Muscle of arm (tissue), 14 donors: ENCODE measurements at places on chromosomes 2 and 18.

- DNase-seq: no peak
Measured at GRCh38 chr18:77191071-77191751, 58.4 kb upstream of the GALR1 start.

- peak; percentile 92 for DNase-seq
Measured at GRCh38 chr2:159614534-159615366, 1.6 kb downstream of the BAZ2B start.

GRCh38 chr2:191250400-191250799 is 5.2 kb downstream of the MYO1B start:
- DNase-seq: no peak

- DNase-seq: peak; percentile 15
Measured at GRCh38 chr2:117470311-117471095, 344.0 kb upstream of the DDX18 start.

DNA sequence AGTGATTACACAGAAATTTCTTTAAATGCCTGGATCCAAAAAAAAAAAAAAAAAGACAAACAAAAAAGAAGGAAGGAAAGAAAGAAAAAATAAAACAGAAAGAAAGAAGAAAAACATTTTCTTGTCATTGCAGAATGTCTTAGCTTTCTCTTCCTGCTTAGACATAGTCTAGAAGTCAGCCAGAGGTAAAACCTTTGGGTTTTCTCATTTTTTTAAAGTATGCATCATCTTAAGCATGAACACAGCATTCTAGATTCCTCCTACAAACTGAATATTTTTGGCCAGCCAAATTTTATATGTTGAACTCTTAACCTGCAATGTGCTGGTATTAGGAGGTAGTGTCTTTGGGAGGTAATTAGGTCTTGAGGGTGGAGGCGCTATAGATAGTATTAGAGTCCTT is 243.9 kb downstream of the TRIB2 start:
- no peak for DNase-seq

DNA sequence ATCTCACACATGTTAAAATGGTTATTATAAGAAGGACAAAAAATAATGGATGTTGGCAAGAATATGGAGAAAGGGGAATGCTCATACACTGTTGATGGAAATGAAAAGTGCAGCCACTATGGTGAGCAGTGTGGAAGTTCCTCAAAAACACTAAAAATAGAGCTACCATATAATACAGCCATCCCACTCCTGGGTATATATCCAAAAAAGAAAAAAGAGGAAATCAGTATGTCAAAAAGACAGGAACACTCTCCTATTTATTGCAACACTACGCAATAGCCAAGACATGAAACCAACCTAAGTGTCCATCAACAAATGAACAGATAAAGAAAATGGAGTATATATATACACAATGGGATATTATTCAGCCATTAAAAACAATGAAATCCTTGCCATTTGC is 642.6 kb downstream of the RNF144A start:
- DNase-seq: no peak

- DNase-seq: no peak
Measured at GRCh38 chr2:218020281-218020680, 17.5 kb upstream of the TNS1 start.

DNA sequence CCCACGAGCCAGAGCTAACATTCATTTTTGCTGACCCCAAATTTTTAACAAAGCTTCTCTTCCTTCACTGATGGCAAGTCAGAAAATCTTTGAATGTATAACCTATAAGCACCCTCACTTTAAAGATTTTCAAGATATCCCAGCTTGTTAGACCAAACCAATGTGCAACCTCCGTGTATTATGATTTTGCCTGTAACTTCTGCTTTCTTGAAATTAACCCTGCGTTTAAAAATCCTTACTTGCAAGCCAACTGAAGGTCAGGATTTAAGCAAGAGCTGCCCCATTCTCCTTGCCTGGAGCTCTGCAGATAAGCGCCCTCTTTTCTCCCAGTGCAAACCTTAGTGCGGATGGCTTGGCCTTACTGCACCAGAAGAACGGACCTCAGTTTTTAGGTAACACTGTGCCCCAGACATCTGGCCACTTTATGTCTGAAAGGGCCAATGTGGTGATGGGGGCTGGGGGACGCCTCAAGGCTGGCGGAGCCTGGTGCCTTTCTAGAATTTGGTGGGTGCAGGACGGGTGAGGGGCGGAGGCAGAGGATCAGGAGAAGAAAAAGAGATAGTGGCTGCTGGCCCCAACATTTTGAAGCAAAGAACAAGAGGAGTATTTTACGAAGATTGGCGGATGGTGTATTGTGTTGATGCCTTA is 805 bp upstream of the TNFRSF11A start:
- DNase-seq: no peak

DNA sequence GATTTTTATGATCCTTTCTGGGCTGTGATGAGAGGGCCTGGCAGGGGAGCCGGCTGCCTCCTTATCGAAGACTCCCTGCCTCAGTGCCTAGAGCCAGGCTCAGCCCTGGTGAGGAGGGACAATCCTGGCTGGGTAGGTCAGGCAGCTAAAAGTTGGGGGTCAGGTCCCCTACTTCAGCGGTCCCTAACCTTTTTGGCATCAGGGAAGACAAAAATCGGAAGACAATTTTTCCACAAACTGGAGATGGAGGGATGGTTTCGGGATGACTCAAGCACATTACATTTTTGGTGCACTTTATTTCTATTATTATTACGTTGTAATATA is 53.1 kb downstream of the HS1BP3 start:
- DNase-seq: no peak

DNA sequence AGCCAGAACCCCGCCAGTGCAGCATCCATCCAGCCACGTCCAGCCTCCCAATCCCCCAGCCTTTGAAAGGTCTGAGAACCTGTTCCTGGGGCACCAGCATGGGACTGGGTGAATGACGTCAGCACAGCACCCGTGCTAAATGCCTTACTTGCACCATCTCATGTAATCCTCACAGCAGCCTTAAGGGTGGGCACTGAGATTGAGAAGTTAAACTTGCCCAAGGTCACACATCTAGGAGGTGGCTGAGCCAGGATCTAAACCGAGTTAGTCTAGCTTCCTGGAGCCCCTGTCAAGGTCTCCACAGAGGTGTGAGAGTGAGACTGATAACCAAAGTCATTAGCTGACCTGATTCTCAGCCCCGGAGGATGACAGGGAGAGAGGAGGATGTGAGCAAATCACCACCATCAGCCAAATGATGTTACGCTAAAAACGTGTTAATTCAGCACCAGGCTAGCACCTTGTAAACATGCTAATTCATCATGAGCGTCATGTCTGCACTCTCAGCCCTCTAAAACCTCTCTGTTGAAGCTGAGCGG is 4.6 kb downstream of the CD8A start:
- DNase-seq: no peak

GRCh38 chr2:174939046-174939445 is 66.1 kb downstream of the CHN1 start:
- DNase-seq: no peak

DNA sequence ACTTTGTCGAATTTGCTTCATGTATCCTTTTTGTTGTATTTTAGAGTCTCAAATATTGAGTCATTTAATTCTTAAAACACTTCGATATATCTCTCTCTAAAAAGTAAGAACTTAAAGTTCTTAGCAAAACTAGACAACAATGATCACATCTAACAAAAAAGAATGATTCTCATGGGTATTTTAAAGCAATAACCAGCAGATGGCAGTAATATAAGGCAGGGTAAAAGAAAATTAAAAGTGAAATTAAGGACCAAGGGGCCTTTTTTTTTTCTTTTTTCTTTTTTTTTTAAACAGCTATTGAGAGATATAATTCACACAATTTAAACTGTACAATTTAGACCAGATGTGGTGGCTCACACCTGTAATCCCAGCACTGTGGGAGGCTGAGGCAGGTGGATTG is 9.9 kb upstream of the AOX1 start:
- DNase-seq: no peak

DNA sequence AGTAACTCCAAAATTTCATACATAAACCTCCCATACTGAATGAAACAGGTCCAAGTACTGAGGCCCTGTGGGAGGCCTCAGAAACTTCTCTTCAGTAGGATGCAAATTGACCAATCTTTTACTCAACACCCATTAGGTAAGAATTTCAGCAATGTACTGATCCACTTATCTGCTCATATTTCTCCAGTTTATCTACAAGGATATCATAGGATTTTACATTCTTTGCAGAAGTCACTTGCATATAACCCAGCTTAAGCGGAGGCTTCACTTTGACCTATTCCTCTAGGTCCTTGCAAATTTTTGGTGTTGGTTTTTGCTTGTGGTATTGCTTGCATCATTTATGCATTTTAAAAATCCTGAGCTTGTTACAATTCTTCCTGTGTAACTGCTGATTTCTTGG is 28.8 kb upstream of the SLC3A1 start:
- no peak for DNase-seq

GRCh38 chr2:157480182-157480961 is 36.5 kb upstream of the CYTIP start:
- no peak for DNase-seq

- DNase-seq: no peak
Measured at GRCh38 chr2:216879727-216880508, 20.1 kb upstream of the TNP1 start.

DNA sequence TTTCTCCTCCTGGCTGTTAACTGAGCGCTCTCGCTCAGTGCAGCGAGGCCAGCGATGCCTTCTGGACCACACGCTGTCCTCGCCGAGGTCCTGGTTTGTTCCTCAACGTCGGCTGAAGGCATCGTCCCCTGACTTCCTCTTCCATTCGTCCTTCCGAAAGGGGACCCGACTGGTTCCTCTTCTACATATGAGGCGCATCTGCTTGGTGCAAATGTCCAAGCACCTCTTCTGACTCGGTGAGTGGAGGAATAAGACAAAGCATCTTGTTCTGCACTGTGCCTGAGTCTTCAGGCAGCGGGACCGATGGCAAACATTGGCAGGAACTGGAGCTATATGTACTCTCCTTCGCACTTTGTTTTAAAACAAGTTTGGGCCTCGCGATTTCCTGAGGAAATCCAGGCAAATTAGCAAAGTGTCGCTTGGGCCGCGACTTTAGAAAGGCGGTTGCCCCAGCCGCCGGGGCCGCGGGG is 621 bp upstream of the KCNS3 start:
- peak; percentile 19 for DNase-seq

DNA sequence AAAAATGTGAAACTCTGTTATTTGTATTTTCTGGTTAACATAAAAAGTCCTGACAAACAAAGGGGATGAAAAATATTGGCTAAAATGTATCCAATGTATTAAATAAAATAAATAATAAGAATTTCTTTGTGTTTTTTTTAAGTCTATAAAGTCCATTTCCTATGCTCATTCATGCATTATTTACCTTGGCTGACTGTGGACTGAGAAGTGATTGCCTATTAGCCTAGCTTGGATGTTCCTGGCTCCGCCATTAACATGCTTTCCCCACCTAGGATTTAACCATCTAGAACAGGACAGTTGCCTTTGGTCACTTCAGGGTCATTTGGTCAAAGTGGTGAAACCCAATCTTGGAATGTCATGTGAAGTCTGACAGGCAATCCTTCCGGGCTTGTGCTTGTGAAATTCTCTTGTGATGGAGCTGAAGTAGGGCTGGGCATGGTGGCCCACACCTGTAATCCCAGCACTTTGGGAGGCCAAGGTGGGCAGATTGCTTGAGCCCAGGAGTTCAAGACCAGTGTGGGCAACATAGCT is 60.4 kb upstream of the TANC1 start:
- no peak for DNase-seq

GRCh38 chr2:192952245-192952644 is 757.5 kb upstream of the TMEFF2 start:
- no peak for DNase-seq

DNA sequence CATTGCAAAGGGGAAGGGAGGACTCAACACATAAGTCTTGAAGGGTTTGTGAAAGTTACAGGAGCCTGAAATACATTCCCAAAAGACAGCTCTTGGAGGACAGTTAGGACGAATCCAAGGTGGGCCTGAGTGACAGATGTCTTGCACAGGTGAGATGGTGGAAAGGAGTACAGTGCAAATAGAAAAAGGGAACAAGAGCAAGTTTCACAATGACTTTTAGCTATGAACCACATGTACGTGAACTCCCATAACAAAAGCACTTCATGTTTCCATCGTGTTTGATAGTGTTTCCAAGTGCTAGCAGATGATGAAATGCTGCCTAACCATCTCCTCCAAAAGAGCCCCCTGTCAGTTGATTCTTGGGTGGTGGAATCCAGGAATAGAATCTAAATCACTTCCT is 1.8 kb downstream of the IL18RAP start:
- no peak for DNase-seq

- peak; percentile 95 for DNase-seq
Measured at GRCh38 chr18:55422456-55423180, 165.4 kb downstream of the TCF4 start.

DNA sequence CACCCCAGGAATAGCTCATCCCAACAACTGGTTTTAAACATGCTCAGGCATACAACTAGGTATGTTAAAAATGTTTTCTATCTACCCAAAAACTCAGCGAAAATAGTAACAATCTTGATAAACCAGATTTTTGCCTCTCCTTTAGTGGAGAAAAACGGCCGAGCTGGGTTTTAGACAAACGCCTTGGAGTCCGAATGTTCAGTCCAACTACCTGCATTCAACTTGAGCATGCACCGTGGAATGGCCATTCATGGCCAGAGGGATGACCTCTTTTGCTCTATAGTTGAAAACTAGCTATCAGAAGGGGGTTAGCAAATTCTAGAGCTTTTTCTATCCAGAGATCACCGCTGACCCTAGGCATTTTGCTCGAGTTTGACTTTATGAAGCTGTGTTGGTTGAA is 30.8 kb downstream of the PDIA6 start:
- no peak for DNase-seq

- peak; percentile 24 for DNase-seq
Measured at GRCh38 chr18:70289351-70290312, 787 bp downstream of the SOCS6 start.

DNA sequence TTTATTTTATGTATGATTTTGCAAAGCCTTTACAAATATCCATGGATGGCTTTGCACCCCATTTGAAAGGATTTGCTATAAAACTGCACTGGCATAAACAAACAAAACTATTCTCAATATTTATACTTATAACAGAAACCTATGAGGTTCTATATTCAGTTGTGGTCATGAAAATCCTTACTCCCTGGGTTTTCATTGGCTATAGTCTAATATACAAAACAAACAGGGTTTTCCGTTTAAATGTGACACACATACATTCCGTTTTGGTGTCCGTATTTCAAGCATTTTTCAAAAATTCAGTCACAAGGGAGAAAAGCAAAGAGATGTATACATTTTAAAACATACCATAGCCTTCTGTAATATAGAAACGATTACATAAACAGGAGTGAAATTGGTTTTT is 100.0 kb downstream of the TCF4 start:
- DNase-seq: no peak

DNA sequence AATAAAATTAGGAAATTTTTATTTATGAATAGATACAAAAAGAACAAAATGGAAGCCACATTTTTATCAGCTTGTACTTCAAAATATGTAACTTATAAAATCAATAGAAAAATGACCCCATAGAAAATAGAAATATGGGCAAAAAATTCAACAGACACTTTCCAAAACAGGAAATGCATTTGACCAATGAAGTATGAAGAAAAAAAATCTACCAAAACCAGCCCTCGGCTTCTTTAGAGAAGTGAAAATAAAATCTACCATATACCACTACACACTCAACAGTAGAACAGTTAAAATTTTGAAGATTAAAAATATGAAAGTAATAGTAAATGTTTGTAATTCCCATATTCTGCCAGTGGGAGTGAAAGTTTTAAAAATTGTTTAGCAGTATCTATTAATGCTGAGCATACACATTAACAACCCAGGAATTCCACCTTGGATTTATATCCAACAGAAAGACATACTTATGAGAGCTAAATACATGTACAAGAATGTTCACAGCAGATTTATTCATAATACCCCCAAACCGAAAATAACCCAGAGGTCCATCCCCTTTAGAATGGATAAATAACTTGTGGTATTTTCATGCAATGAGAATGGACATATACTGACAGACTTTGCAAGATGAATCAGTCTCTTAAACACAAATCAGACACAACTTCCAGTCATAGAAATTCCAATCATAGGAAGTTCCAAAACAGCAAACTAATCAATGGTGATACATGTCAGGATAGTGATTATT is 318.0 kb downstream of the FIGN start:
- DNase-seq: no peak
